ENCODE measurements at places on chromosomes 3 and 15.

DNA sequence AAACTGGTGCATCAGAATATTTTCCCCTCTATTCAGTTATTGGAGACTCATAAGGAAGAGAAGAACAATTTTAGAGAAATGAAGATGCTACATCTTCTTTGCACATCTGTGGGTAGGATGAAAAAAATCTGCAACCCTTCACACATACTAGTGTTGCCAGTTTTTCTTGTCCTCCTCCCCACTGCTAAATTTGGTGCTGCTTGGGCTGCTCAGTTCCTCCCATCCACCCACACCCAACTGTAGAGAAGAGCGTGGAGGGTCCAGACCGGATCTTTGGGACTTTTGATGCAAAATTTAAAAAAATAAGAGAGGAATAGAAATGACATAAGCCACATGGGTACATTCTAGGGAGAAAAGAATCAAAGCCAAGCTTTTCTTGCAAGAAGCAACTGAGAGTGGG lies 8.7 kb upstream of the RASA2 start:
- DNase-seq, result no peak

GRCh38 chr3:32197991-32198390 lies 40.5 kb upstream of the CMTM8 start:
- no peak for DNase-seq

DNA sequence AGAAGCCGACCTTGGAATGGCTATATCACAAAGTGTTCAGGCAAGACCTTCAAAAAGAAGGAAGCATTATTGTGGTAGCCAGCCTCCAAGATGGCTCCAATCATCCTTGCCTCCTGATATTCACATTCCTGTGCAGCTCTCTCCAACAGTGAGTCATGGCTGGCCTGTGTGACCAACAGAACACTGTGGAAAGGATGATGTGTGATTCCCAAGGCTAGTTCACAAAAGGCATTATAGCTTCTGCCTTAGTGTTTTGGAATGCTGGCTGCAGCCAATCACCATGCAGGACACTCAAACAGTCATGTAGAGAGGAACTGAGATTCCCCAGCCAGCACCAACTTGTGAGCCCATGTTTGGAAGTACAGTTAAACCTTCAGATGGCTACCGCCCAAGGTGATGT lies 102.6 kb downstream of the EFL1 start:
- no peak for DNase-seq

- DNase-seq, result no peak
Measured at GRCh38 chr15:82018201-82018600, 27.6 kb downstream of the MEX3B start.

- DNase-seq, result no peak
Measured at GRCh38 chr15:67244971-67245478, 9.4 kb downstream of the AAGAB start.

GRCh38 chr3:124298301-124298700 lies 306.4 kb upstream of the ROPN1 start:
- DNase-seq, result no peak

DNA sequence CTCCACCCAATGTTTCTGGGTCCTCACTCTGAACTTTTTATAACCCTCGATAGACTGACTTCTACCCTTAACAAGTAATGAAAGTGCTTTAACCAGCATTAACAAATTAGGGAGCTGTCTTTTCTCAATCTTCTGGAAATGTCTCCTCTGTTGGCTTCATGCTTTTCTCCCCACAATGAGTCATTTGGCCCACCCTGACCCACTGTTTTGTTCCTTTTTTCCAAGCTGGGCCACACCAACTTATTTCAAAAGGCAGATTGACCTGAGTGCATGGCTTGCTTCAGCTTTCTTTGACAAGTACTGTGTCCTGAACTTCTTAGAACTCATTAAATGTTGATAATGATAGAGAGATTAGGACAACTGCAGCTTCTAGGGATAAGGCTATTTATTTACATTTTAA lies 199.6 kb upstream of the SEMA6D start:
- DNase-seq, result no peak

DNA sequence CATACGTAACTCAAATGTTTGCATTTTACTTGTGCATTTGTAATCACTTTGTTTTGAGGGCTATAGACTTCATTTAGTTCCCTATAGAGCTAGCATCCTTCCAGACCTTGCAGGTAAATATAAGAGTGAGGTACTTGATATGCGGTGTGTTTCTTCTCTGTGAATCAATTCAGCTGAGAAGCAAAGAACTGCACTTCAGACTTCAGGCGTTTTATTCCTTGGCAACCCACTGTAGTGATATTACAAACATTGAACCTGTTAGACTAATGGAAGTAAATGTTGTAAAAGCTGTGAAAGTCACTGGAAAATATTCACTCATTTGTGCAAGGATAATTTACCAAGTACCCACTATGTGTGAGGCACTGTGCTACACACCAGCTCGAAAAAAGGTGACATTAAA lies 94.1 kb upstream of the CHL1 start:
- DNase-seq, result no peak

- DNase-seq, result no peak
Measured at GRCh38 chr15:95718441-95718840, 612.1 kb upstream of the NR2F2 start.

- DNase-seq, result no peak
Measured at GRCh38 chr3:100702082-100702979, 7.0 kb upstream of the TFG start.

DNA sequence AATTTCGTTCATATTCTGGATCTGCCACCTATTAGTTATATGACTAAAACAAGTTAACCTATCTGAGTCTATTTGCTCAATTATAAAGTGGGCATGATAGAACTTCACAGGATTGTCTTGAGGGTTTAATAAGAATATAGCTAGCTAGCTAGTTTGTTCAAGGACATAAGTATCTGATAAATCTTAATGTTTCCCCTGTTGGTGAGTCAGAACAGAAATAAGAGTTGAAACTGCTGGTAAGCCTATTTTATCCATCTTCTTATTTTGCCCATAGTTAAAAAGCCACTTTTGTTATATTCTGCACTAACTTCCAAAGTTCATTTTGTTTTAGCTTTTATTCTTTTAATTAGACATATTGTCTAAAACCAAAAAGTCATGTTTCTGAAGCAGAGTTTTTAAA lies 9.4 kb downstream of the SELENOT start:
- DNase-seq, result no peak

DNA sequence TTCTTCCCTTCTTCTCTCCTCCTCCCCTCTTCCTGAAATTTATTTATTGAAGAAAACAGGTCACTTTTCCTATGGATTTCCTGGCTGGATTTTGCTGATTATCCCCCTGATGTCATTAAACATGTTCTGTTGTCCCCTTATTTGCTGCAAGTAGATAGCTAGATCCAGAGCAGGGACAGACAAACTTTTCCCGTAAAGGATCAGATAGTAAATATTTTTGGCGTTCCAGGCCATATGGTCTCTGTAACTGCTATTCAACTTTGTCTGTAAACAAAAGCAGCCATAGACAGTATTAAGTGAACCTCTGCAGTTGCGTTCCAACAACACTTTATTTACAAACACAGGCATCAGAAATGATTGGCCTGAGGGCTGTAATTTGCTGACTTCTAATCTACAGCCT lies 241.3 kb downstream of the NEK10 start:
- no peak for DNase-seq

DNA sequence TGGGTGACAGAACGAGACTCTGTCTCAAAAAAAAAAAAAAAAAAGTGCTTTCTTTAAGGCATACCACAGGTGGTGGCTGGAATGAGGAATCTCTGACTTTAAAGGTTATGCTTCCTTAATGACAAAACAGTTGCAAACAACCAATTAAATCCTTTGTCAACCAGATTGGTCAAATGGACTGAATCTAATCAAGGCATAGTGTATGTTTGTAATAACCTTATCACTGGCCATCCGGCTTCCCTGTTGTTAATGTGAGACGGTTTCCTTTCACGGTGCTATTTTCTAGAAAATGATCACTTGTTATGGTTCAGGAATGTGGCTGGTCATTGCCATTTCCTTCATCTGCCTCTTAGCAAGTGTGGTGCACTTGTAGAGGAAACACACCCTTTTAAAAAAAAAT lies 75.9 kb downstream of the FLNB start:
- DNase-seq, result no peak

DNA sequence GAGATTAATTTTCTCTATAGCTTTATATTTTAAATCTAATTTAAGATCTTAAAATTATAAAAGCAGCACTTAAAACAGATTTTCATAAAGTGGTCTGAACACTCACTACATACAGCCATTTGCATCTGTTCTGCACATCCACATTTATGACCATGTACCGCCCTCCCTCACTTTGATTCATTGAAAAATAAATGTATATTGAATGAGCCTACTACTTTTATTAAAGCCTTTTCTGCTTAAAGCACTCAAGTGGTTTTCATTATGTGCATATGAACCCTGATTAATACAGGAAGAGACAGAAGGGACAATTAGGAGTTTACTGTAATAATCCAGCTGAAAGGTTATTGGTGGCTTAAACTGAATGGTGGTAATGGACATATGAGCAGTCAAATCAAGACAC lies 129.4 kb downstream of the DLG1 start:
- DNase-seq, result no peak

- no peak for DNase-seq
Measured at GRCh38 chr15:101325263-101326025, 30.4 kb upstream of the SNRPA1 start.

GRCh38 chr15:77959432-77959879 lies 118.1 kb downstream of the TBC1D2B start:
- DNase-seq, result peak; percentile 57

GRCh38 chr3:8472549-8472948 lies 29.1 kb upstream of the LMCD1 start:
- DNase-seq, result no peak

- DNase-seq, result no peak
Measured at GRCh38 chr15:101137312-101137940, 114.4 kb downstream of the CHSY1 start.

- no peak for DNase-seq
Measured at GRCh38 chr3:123262868-123263267, 61.1 kb downstream of the SEC22A start.

DNA sequence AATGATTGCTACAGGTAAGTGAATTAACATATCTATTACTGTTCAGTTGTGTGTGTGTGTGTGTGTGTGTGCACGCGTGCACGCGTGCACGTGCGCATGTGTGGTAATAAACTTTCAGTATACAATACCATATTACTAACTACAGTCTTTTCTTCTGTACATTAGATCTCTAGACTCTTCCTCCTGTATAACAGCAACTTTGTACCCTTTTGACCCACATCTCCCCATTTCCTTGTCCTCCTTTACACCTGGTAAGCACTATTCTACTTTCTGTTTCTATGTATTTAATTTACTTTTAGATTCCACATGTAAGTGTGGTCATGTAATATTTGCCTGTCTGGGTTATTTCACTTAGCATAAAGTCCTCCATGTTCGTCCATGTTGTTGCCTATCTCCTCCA lies 29.1 kb upstream of the GOLIM4 start:
- DNase-seq, result no peak

GRCh38 chr15:31871166-31871886 lies 159.0 kb upstream of the CHRNA7 start:
- no peak for DNase-seq

- no peak for DNase-seq
Measured at GRCh38 chr15:57280464-57280863, 95.8 kb upstream of the CGNL1 start.

- DNase-seq, result peak; percentile 16
Measured at GRCh38 chr15:90286678-90287077, 21.2 kb downstream of the NGRN start.

- no peak for DNase-seq
Measured at GRCh38 chr15:28907338-28907960, 21.7 kb downstream of the APBA2 start.

DNA sequence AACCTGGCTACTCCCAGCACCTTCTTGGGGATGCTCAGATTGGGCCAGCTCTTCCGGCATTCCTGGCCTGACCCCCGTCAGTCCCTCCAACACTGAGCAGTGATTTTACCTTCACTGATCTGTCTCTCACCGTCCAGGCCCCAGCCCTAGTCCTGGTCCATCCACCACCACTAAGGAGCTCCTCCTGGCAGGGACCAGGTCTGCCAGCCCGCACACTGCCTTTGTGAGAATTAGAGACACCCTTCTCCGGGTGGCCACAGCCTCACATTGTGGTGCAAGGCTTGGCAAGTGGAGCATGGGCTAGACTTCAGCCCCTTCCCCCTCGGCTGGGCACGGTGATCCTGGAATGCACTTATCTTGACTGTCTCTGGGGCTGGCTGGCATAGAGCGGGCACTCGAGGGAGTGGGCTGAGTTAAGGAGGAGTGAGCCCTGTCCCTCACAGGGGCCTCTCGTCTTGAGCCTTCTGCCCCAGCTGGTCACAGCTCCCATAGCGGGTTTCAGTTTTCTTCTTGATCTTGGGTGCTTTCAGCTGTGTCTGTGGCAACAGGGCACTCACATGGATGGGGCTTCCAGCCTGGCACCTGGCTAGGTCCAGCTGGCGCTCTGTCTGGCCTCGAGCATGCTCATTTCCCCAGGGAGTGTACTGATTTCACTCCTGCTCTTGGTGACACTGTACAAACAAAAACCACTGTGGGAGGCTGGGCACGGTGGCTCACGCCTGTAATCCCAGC lies 53.9 kb downstream of the LINGO1 start:
- DNase-seq, result no peak

GRCh38 chr3:56862352-56863062 lies 60.8 kb upstream of the ARHGEF3 start:
- no peak for DNase-seq

GRCh38 chr3:36557021-36557707 lies 176.9 kb downstream of the STAC start:
- DNase-seq, result no peak

- DNase-seq, result no peak
Measured at GRCh38 chr3:102451543-102451942, 16.7 kb downstream of the ZPLD1 start.

DNA sequence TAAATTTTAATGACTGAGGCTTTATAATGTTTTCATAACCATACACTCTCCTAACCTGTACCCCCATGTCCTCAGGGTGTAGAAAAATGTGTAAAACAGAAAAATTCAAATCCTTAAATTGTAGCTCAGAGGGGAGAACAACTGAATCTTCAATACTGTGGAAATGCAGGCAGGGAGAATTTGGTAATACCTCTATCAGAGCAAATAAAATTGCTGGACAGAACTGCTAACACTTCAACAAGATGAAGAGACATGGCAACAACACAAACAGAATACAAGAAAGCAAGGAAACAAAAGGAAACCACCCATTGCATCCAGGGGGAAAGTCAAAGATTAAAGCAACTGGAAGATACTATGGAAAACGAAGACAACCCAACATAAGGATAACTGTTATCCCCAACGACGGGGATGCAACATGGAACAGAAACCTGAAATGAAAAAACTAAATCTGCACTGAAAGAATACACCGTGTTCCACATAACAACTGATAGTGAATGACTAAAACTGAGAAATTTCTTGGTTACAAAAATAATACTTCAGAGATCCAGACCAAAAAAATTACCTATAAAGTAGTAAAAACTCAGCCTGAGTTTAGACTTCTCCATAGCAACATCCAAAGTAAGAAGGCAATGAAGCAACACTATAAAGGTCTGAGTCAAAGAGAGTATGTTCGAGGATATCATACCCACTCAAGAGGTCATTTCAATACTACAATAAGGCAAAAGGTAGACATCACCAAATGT lies 48.5 kb downstream of the HACD2 start:
- no peak for DNase-seq

GRCh38 chr15:101013201-101013550 lies 94.0 kb downstream of the LRRK1 start:
- no peak for DNase-seq

GRCh38 chr3:186418671-186419145 lies 56.7 kb upstream of the DGKG start:
- DNase-seq, result no peak

GRCh38 chr15:30859091-30859874 lies 44.4 kb upstream of the FAN1 start:
- DNase-seq, result no peak

GRCh38 chr3:73249047-73249446 lies 187.6 kb downstream of the EBLN2 start:
- DNase-seq, result no peak

- DNase-seq, result no peak
Measured at GRCh38 chr3:184183679-184184078, 2.3 kb upstream of the ABCF3 start.

Measured in activated effector memory CD4-positive, alpha-beta T cell treated with Interleukin-2 at 50 U/mL for 16 hours (primary cell).